ENCODE measurements at places on chromosomes 11 and 22.

DNA sequence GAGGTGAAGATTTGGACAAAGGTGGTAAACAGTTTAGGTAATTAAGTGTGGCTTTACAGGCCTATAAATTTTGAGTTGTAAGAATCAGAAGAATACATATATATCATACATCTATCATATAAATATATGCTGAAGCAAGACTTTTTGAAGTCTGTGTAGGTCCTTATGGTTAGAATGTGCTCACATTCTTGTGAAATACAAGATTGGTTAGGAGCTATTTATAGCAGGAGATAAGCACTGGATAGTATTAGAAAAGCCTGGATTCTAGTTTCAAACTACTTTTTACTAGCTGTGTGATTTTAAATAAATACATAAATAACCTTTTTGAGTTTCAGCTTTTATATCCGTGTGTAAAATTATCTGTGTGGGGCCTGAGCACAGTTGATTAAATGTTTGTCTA is 42.3 kb downstream of the ANKRD42 start:
- no peak for DNase-seq

- DNase-seq: no peak
Observed at GRCh38 chr22:24118689-24119384, 62.5 kb upstream of the SUSD2 start.

- DNase-seq: no peak
Observed at GRCh38 chr22:42404266-42404665, 27.9 kb downstream of the NFAM1 start.

DNA sequence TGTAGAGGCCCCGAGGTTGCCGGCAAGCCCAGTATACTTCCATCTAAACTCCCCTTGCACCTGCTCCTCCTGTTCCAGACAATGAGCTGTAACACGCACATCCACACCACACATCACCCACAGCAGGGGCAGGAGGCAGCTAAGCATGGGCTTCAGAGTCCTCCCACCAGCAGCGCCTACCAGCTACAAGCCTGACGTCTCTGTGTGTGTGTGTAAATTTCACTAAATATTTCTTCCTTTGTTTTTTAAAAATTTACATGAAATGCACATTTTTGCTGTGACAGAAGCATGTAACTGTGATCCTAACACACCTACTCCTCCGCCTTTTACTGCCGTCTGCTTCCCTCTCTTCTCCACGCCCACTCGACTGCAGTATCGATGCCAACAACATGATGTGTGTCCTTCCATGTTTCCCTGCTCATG is 29.4 kb upstream of the PACSIN2 start:
- DNase-seq: no peak

- DNase-seq: no peak
Observed at GRCh38 chr22:40312050-40312449, 34.2 kb upstream of the ADSL start.

DNA sequence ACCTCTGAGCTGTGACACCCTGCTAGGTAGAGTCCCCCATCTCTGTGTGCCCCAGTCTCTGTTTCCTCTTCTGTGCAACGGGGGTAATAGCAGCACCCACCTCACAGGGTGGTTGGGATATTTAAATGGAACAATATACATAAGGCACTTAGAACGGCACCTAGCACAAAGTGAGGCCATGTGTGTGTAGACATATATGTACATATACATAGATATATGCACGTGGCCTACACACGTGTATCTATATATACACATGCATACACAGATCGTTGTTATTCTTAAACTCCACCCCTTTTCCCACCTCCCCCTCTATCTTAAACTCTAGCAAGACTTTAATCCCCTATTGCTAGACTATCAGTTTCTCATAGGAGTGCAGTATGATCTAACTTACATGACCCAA is 2.4 kb downstream of the WNT11 start:
- no peak for DNase-seq

DNA sequence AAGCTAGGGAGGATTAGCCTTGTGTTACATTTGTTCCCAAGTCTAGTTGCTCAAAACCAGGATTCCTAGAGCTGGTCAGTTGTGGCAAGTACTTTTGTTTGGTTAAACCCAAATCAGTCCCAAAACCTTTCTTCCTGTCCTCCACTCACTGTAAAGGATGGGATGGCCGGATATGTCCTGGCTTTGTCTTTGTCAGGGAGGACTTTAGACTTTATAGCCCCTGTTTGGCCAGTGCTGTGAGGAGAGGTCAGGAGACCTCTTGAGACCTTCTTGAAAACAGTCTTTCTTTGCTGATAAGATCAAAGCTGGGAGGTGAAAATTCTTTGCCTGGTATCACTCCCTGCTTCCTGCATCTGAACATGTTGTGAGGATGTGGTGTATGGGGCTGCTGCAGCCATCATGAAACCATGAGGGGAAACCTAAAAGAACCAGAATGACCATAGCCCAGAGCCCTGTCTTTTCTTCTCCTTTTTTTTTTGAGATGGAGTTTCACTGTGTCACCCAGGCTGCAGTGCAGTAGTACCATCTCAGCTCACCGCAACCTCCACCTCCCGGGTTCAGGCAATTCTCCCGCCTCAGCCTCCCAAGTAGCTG is 43.6 kb upstream of the FTH1 start:
- no peak for DNase-seq

- no peak for DNase-seq
Observed at GRCh38 chr11:26623076-26623659, 51.1 kb upstream of the MUC15 start.

Measured in NCI-H1105 treated with DMSO at 0.1 percent for 48 hours (cell line).